Psoas muscle (tissue), 8 donors: ENCODE measurements at places on chromosomes 11 and 22. TPM values are rescaled to one million over a fixed set of nuclear protein-coding genes. Genes with fewer than 3 reads are reported as not detected.

HBE1 gene
- not detected for total RNA-seq

CELSR1 gene
- 0.27 TPM for total RNA-seq

MYBPC3 gene
- 0.44 TPM for total RNA-seq

RDX gene
- total RNA-seq, result 115 TPM

OR2D2 gene
- not detected for total RNA-seq

EMSY gene
- 16.2 TPM for total RNA-seq

MB gene
- 9,981 TPM for total RNA-seq

SCGB1D2 gene
- total RNA-seq, result not detected

TEX12 gene
- total RNA-seq, result not detected

MALAT1 gene
- total RNA-seq, result 5,240 TPM

C11orf16 gene
- total RNA-seq, result not detected

HMOX1 gene
- total RNA-seq, result 23.7 TPM

NCAM1 gene
- total RNA-seq, result 50.3 TPM
